ENCODE measurements at places on chromosomes 2 and 18.

DNA sequence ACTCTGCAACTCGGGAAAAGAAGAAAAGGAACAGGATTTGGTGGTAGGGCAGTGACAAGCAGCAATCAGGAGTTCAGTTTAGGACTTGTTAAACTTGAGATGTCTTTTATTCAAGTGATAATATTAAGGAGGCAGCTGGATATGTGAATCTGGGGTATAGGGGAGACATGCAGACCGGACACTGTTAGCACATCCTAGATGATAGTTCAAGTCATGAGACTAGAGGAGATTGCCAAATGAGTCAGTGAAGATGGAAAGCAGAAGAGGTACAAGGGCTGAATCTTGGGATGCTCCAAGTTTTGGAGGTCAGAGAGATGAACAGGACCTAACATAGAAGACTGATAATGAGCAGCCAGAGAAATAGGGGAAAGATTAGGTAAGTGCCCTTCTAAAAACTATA, 69.5 kb upstream of the PSME4 start:
- no peak overlapping the region for H3K4me3 ChIP-seq
- no peaks in the 10 kb centered on the region for H3K4me1 ChIP-seq
- H3K27ac ChIP-seq, result no peak overlapping the region
- DNase-seq, result no peak

DNA sequence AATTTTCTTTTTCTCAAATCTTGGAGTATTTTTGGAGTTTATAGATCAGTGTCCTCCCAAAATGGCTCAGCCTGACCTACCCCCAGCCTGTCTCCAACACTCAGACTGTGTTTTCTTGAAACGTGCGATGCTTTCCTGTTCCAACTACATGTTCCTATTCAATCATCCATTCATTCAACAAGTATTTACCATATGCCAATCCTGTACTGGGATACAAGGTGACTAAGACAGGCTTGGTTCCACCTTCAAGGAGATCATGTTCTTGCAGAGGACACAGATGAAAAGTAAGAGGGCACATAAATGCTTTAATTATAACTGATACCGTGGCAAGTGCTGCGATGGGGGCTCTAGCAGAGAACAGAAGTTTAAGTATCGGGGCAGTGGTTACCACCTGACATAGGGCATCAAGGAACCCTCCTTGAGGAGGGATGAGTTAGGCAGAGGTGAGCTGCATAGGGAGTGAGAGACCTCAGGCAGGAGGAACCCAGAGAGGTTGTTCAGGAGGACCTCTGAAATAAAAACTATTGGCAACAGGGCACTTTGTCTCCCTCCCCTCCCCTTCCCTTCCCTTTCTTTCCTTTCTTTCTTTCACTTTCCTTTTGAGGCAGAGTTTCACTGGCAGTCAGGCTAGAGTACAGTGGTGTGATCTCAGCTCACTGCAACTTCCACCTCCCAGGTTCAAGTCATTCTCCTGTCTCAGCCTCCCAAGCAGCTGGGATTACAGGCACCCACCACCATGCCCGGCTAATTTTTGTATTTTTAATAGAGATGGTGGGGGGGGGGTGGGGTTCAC, 469.0 kb downstream of the EPHA4 start:
- H3K27ac ChIP-seq, result no peak overlapping the region
- no peak overlapping the region for H3K4me3 ChIP-seq
- H3K27me3 ChIP-seq, result no peaks in the 10 kb centered on the region

DNA sequence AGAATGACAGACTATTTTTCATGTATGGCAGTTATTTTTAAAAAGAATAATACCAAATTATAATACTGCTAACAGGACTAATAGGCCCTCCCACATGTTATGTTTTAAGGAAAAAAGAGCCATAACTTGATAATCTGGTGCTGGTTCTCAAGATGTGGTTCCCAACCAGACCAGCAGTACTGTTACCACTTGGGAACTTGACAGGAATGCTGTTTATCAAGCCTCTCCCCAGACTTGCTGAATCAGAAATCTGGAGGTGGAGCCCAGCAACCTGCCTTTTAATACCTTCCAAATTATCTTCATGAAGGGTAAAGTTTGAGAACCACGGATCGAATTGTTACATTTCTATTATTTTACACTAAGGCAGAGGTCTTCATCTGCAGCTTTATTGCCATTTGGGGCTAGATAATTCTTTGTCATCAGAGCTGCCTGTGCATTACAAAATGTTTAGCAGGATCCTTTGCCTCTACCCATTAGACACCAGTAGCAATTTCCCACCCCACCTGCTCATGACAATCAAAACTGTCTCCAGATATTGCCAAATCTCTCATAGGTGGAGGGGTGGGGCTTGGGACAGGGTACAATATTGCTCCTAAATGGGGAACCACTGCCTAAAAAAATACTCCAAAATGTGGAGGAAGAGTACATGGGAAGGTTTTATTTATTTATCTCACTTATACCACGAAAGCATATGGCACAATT, 629.6 kb downstream of the ARHGAP15 start:
- H3K4me1 ChIP-seq, result no peaks in the 10 kb centered on the region
- no peaks in the 10 kb centered on the region for H3K27me3 ChIP-seq
- no peak for DNase-seq
- H3K36me3 ChIP-seq, result no peaks in the 10 kb centered on the region
- H3K4me3 ChIP-seq, result no peak overlapping the region
- no peak overlapping the region for H3K27ac ChIP-seq

DNA sequence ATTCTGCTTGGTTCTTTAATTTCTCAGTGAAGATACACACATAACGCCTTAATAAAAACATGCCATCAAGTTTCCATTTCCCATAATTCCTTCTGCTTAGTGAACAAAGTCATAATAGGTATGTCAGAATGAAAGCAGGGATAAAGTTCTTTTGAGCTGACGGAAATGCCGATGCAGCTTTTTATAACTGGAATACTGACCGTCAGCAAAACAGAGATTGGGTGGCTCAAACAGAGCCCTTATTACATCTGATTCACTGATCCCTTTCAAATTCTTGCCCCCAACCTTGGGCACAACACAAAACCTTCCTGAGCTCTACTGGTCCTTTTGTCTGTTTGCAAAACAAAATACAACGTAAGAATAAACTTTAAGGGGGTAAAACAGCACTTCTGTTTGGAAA, 140.4 kb downstream of the CDH2 start:
- no peaks in the 10 kb centered on the region for H3K36me3 ChIP-seq
- H3K27me3 ChIP-seq, result peaks cover 45% of the 10 kb centered on the region
- DNase-seq, result no peak
- H3K4me1 ChIP-seq, result no peaks in the 10 kb centered on the region

- H3K4me3 ChIP-seq, result no peak overlapping the region
- no peak overlapping the region for H3K27ac ChIP-seq
- no peaks in the 10 kb centered on the region for H3K4me1 ChIP-seq
- no peaks in the 10 kb centered on the region for H3K36me3 ChIP-seq
- no peaks in the 10 kb centered on the region for H3K27me3 ChIP-seq
- DNase-seq, result no peak
Observed at GRCh38 chr2:187943772-187944369, 347.8 kb upstream of the GULP1 start.

GRCh38 chr18:37721544-37722522, 156.2 kb upstream of the CELF4 start:
- H3K4me3 ChIP-seq, result no peak overlapping the region
- H3K36me3 ChIP-seq, result no peaks in the 10 kb centered on the region
- H3K27me3 ChIP-seq, result peaks cover 4% of the 10 kb centered on the region
- H3K27ac ChIP-seq, result no peak overlapping the region

- DNase-seq, result no peak
- H3K4me3 ChIP-seq, result no peak overlapping the region
- no peaks in the 10 kb centered on the region for H3K36me3 ChIP-seq
Observed at GRCh38 chr2:26488463-26489212, 10.7 kb upstream of the OTOF start.

GRCh38 chr2:227349989-227350612, 25.1 kb downstream of the MFF start:
- peaks cover 9% of the 10 kb centered on the region for H3K36me3 ChIP-seq
- DNase-seq, result peak; percentile 48
- no peak overlapping the region for H3K27ac ChIP-seq
- H3K27me3 ChIP-seq, result no peaks in the 10 kb centered on the region
